ENCODE measurements at places on chromosomes 6 and 20.

- no peak for DNase-seq
Measured at GRCh38 chr6:17497535-17498095, 102.5 kb upstream of the FAM8A1 start.

DNA sequence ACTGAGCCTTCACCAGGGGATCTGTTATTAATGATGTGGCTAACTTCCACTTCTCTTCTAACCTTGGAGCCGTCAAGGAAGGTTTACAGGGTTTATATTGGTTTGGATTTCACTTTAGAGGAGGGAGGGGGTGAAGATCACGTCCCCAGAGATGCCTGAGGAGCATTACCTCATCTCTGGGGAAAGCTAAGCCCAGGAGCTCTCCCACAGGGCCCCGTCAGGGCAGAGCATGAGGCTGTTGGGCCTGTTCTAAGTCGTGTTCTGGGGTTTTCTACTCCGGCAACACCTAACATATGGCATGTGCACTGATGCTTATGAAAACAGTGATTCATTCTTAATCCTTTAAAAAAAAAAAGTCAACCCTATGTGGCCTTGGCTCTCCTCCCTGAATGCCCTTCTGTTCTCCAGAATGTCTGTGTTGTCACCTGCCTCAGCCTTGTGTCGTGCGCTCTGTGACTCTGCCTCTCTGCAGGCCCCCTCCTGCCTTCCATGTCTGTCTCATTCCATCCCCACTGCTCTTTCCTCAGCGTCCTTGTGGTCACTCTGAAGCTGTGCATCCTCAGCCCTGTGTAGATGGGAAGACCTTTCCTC is 97.4 kb upstream of the JARID2 start:
- no peak for DNase-seq

DNA sequence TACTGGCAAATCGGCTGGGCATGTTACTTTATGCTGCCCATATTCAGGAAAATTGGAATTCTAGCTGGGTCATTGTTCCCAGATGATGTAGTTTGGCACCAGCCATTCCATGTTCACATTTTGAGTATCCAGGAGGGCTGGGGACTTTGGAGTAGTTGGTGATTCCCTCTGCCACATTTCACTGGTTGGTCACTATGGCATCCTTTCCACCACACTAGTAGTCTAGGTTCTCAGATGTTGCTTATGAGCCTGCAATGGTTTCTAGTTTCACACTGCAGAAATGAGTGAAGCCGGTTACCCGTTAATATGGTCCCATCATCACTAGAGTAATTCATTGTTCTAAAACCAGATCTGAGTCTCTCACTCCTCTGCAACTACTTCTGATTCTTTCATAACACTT is 4.6 kb downstream of the PTPN1 start:
- DNase-seq, result no peak

DNA sequence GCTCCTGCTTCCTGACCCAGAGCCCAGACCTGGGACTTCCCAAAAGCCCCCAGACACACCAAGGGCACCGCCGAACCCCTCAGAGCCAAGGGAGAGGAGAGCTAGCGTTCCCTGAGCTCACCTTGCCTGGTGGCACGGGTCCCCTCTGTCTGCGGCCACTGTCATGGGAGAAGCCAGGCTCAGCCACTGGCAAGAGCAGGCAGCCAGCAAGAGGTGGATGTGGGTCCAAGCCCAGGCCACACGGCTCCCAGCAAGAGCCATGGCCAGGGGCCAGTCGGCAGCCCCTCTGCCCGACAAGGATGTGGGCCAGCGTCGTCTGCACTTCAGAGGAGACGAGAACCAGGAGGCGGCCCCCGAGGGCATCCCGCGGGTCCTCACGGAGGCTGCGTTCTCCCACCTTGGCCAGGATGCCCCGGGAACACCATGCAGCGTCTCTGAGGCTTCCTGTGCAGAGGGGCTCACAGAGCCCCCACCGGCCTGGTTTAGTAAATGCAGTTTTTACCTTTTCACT is 2.2 kb upstream of the PPDPF start:
- DNase-seq, result no peak

DNA sequence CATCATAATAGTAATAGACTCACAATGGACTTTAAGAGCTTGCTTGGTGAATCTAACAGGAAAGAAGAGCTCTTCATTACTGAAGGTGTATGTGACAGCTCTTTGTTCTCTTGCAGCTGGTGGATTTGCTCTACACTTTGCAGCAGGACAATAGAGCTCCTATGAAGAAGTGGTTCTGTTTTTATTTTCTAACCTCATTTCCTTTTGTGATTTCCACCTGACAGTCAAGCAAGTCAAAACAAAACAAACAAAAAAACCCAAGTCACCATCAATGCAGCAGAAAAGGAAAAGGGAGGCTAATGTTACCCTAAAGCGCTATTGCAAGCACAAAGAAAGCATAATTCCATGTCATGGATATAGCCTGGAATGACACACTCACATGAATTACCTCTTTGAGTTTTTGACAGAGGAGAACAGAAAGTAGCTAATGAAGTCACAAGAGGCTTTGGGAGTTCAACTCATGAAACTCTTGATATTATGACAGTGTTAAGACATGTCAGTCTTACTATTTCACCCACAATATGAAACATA is 1188.1 kb downstream of the EPHA7 start:
- no peak for DNase-seq

DNA sequence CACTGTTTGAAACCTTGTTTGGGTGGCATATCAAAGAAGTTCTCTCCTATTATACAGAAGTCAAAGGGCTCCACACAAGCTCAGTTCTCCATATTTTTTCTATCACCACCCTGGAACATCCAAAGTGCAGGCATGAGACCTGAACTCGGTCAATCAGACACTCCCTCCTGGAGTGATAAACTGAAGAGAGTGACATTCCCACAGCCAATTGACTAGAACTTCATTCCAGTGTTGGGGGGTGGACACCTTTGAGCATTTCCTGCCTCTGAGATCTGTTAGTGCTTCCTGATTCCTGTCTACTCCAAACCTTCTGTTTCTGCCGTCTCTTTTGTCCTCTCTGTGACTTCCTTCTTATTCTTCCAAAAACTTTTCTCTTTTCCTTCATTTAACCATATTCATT is 220.7 kb upstream of the NOX3 start:
- no peak for DNase-seq

GRCh38 chr20:62386383-62387218 is at the start of gene RPS21:
TSS of gene RPS21 (plus strand) at chr20:62387103. CDS start at chr20:62387339, 236 bp downstream.
- DNase-seq, result peak; percentile 95

GRCh38 chr6:5237805-5238204 is 22.9 kb downstream of the LYRM4 start:
- DNase-seq, result no peak

GRCh38 chr6:105921781-105922180 is 164.4 kb upstream of the PRDM1 start:
- no peak for DNase-seq

DNA sequence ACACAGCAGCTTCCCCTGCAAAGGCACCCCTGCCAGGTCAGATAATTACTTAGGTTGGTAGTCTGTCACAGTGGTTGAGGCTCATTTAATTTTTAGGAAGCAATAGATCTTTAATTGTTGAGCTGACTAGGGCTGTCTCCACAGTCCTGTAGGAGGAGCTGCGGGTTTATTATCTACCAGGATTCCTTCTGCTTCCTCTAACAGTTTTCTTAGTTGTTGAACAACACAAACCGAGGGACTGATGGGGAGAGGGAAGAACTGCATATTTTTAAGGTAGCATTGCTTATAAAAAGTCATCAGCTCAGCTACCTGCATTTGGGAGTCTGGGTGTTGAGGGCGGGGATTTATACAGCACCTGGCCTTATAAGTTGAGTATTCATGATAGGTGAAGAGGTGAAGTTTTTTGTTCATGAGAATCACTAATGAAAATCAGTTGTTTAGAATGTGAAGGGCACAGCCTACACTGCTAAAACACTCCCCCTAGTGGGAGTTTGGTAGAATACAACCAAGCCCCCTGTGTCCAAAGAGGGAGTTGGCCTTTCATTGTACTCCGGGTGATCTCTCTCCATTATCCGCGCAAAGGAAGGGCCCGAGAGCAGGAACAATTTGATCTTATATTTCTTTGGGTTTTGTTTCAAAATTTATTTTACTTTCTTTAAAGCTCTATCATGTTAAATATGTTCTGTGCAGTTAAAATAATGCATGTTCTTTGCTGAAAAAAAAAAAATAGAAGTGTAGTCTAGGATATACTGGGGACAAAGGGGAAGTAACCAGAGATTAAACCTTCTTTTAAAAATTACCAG is 69.6 kb downstream of the SSR1 start:
- peak; percentile 50 for DNase-seq

DNA sequence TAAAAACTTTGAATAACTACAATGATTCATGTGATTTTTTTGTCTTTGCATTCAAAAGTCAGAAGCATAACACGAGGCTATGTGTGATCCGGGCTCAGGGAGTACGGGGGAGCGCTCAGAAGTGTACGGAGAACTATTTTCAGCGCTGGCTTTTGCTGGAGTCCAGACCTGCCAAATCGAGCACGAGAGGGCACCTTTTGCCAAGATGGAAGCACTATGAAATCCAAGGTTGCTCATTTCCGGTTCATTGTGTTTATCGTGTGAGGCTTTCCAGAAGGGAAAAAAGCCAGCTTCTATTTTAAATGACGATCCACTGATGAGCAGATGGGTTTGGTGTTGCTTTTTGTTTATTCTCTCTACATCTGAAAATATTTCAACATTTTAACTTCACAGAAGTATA is 11.3 kb downstream of the RAMACL start:
- no peak for DNase-seq

DNA sequence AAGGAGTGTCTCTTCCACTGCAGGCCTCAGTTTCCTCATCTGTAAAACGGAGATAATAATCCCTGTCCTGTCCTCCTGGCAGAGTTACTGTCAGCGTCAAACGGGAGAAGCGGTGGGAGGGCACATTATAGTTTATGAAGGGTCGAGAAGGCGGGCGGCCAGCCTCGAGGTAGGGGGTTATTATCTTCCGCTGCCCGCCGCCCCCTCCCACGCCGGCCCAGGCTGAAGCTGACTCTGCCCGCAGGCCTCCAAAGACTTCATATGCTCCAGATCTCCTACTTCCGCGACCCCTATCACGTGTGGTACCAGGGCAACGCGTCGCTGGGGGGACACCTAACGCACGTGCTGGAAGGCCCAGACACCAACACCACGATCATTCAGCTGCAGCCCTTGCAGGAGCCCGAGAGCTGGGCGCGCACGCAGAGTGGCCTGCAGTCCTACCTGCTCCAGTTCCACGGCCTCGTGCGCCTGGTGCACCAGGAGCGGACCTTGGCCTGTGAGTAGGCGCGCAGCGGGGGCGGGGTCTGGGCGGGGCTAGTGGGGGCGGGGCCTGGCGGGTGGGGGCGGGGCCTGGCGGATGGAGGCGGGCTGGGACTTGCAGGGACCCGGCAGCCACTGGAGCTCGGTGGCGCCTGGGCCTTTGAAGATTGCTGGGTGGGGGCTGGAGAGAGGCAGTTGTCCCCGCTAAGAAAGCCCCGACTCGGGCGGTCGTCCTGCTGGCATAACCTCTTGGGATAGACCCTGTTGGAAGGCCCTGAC is 2.8 kb downstream of the PROCR start:
- no peak for DNase-seq

GRCh38 chr6:158713469-158713868 is 63.6 kb downstream of the SYTL3 start:
- no peak for DNase-seq

- no peak for DNase-seq
Measured at GRCh38 chr6:163777716-163778115, 363.2 kb downstream of the QKI start.

- no peak for DNase-seq
Measured at GRCh38 chr6:151577257-151577656, 83.4 kb downstream of the CCDC170 start.

GRCh38 chr6:159446340-159446739 is 246.7 kb downstream of the SOD2 start:
- no peak for DNase-seq

DNA sequence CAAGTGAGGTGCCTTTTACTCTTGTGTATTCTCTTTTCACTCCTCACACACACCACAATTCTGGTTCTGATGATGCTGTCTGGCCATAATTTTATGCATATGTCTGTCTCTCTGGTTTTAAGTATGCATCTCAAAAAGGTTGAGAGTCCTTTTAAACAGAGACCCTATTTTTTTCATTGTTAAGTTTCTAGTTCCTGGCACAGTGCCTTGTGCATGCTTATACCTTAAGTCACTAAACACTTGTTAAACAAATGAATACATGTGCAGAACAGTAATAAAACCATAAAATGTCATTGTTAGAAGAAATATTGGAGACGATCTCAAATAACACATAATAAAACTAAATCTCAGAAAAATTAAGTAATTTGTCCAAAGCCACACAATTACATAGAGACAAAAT is 7.9 kb downstream of the ROS1 start:
- DNase-seq, result no peak

DNA sequence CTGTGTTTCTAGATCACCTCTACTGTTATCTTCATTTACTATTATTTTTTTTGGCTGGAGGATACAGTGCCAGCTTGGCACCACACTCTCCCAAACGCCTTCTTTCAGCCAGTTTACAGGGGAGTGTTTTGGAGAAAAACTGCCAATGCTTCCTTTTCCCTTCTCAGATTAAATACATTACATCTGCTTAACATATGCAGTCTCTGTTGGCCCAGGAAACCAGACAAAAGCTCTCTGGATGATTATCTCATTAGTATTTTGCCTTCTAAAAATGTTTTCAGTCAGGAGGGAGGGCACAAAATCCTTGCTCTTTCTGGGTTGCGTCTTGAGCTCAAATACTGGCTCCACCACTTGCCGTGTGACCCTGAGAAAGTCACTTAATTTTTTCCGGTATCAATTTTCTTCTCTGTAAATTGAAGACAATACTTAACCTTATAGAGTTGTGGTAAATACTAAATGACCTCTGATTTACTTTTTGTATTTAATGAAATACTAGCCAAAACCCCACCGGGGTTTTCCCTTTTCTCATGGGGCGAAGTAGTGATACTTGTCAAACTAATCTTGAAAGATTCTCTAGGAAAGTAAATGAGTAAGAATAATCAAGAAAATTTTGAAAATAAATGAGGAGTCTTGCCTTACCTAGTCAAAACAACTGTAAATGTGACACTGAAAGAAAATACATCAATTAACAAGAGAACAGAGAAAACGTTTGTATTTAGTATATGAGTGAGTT is 146.2 kb downstream of the MMS22L start:
- DNase-seq, result no peak
